ENCODE measurements at places on chromosomes 2 and 18.

DNA sequence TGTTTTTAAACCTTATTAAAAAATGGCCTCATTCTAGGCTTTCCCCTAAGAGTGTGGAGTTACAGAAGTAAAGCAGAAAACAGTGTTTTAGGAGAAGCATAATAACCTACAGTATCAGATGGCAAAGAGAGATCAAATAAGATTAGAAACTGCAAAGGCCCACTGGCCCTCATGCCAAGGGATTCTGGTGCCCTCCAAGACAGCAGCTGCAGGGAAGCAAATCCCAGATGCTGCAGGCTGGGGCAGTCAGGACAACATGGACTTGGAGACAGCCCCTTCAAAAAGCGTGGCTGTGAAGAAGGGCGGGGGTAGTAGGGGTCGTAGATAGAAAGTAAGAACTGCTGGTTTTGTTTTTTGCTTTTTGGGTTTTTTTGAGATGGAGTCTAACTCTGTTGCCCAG lies 28.3 kb upstream of the EPG5 start:
- no peak for DNase-seq

DNA sequence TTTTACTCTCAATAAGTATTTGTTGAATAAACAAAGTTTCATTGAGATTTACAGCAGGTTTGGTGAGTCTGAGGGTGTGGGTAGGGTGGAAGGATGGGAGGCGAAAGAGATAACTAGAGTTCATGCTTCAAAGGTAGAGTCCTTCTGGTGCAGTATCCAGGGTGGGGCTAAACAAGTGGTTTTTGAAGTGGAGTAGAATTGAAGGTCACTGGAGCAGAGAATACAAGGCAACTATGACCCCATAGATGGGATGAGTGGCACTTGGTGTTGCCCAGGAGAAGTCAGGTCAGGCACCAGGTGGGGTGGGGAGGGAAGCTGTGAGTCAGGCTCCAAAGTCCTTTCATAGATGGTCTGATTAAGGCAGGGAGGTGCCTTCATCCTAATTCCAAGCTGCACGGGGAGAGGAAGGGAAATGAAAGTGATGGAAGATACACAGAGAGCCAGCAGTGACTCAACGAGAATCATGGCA lies 6.6 kb upstream of the CAB39 start:
- DNase-seq, result no peak

DNA sequence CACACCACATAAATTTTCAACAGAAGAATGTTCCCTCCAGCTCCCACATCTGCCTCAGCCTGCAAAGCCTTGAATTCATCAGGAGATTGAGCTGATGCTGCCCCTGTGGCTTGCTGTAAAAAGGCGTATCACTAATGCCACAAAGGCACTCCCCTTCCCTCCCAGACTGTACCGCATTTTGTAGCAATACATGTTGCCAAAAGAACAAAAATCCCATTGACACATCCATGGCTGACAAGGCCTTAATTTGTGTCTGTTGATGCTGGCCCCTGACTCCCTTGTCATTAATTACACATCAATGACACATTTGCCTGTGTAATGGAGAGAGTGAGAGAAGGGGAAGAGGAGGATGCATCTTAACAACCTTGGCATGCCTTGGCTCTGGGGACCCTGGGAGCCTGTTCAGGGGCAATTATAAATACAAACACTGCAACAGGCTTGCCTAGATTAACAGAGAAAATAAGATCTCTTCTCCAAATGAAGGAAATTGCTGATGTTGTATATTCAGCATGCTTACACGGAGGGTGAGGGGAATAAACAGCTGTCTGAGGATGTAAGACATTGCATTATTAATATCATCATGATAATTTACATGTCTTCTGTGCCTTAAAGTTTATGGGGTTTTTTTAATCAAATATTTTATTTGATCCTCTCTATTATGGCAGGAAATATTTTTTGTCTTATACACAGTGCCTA lies 264.0 kb downstream of the SUCLG1 start:
- no peak for DNase-seq

- no peak for DNase-seq
Measured at GRCh38 chr18:79738581-79739439, 58.9 kb upstream of the KCNG2 start.

DNA sequence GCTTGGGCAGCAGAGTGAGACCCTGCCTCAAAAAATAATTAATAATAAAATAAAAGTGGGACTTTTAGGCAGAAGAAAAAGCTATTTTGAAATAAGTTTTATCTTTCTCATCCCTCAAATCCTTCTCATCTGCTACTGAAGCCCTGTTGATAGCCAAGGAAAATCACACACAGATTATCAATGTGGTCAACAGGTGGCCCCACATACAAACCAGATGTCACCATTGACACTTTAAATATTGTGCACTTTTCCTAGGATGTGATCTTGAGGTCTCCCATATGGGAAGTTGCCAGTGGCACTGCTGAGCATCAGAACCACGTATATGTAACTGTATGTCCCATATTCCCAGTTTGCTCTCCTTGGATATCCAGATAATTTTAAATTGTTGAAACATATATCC lies 64.6 kb downstream of the KCTD18 start:
- DNase-seq, result no peak

DNA sequence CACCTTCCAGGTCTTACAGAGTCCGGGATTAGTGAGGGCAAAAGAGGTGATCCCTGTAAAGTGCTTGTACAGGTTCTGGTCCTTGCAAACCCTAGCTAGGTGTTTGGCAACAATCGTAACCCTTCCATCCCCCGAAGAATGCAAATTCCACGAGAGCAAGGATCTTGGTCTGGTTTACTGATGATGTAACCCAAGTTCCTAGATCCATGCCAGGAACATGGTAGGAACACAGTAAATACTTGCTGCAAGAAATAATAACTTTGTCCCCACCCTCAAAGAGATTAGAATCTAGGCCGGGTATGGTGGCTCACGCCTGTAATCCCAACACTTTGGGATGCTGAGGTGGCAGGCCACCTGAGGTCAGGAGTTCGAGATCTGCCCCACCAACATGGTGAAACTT lies 6.8 kb upstream of the NEU2 start:
- DNase-seq, result no peak

- DNase-seq, result no peak
Measured at GRCh38 chr2:17136877-17137276, 381.4 kb downstream of the RAD51AP2 start.

DNA sequence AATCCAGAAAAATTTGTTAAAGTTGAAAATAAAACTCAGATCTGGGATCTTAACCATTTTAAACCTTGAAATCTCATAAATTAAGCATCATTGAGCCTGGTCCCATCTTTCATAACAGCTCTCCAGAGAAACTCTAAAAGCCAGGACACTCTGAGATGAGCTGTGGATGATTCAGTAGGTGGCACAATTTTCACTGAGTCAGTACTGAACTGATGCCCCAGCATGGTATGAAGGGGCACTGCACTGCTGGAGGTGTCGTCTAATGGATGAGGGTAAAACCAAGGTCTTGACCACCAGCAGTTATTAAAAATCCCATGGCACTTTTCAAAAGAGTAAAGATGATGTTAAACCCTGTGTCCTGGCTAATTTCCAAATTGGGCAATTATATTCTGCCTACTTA lies 170.6 kb downstream of the FIGN start:
- no peak for DNase-seq

- DNase-seq, result no peak
Measured at GRCh38 chr2:96574364-96574763, 37.8 kb downstream of the ARID5A start.

GRCh38 chr18:7273301-7273921 lies 42.5 kb downstream of the LRRC30 start:
- DNase-seq, result peak; percentile 66

DNA sequence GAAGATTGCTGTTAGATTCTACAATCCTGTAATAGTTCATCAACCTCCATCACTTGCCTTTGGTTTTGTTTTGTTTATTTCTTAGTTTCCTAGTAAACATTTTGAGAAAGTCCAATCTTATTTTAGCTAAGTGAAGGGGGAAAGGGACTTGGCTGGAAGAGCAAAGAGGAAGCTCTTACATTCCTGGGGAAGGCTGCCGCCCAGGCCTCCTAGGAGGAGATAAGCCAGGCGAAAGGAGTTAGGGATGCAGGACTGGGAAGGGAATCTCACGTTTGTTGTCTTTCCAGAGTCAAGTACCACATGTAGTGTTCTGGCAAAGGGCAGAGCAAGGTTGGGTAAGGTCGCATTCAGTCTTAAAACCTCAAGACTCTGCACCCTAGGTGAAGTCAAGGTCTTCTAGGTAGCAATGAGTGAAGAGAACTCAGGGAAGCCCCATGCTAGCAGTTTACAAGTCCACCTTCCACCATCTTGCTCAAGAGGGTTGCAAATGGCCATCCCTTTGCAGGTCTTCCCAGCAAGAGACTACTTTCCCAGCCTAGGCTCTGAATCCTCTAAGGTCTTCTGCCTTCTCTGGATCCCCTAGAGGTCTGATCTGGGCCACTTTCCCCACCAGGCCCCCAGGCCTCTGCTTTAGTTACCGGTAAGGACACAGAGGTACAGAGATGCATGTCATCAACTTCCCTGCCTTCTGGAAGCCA lies 320.7 kb downstream of the CYP26B1 start:
- DNase-seq, result peak; percentile 66

GRCh38 chr18:50201476-50202018 lies 6.6 kb upstream of the MYO5B start:
- no peak for DNase-seq

DNA sequence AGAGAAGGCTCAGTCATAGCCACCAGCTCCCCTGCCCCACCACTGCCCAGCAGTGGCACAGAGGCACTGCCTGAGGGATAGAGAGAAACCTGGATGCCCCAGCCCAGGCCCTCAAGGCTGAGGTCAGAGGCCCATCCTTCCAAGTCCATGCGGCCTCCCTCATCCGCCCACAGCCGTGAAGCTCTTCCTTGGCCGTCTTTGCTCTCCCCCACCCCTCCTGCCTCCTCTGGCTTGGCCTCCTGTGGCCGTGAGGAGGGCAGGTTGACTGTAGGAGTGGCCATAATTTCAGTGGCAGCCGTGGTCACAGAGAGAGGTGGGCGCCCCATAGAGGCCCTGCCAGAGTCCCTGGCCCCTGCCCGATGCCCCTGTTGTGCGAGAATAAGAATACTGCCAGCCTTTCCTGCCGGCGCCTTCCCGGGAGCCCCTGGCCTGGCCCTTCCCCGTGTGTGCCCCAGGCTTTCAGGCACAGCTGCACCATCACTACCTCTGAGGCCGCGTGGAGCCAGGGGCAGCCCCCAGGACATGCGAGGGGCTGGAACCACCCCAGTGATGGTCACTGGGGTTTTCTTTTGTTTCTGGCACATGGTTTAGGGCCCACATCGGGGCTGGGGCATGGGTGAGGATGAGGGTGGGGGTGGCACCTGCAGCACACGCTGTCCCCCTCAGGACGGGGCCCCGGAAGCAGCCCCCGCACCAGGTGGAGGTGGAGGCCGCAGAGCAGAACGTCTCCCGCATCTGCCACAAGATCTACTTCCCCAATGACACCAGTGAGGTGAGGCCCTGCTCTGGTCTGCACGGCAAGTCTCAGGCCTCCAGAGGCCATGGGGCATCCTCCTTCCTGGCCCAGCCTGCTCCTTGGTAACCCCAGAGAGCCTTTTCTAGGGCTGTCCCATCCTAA lies 13.1 kb upstream of the GPR17 start:
- no peak for DNase-seq

GRCh38 chr2:32940316-32940997 lies 6.3 kb upstream of the LTBP1 start:
- DNase-seq, result no peak

DNA sequence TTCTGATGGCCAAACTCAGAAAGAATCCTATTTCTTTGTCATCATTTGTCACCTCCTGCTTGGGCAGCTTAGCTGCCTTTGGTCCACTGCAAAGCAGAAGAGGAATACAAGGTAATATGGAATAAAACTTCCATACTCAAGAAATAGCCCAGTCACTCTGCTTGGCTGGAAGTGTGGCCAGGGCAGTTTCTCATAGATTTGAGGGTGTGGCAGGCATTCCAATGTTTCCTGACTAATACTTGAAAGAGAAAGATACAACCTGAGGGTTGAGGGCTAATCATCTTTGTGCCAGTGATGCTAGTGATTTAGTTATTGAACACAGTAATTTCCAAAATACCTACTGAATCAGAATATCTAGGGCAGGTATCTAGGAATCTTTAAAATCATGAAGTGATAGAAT lies 83.1 kb downstream of the FAM161A start:
- no peak for DNase-seq

GRCh38 chr2:67970071-67970470 lies 92.7 kb downstream of the C1D start:
- no peak for DNase-seq

- no peak for DNase-seq
Measured at GRCh38 chr2:149738767-149739166, 151.2 kb upstream of the MMADHC start.

- DNase-seq, result peak; percentile 31
Measured at GRCh38 chr2:71813807-71814470, 333.7 kb downstream of the CYP26B1 start.

DNA sequence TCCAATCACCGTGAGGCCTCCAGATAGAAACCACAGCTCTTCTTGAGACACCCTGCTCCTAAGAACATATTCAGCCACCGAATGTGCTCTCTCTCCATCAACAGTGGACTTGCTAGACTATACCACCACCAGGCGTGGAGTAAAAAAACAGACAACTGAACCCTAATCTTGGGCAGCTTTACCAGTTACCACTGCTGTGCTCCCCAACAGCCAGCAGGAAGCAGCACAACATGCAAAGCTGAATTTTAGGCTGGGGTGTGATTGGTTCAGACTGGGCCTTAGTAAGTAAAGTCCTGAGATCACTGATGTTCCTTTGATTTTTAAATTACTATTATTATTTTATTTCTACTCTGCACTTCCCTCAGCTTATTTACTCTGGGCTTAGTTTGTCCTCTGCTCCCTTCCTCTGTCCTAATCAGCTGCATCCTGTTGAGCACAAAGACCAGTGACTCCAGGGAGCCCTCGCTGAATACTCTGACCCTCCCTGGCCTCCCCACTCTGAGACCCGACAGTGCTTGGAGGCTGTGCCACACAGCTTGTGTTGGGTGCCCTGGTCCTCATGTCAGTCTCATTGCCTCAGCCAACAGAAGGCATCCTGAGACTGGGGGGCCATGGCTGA lies 21.9 kb downstream of the MRPL35 start:
- DNase-seq, result no peak
